ENCODE measurements at places on chromosomes 1 and 21. TPM values are rescaled to one million over a fixed set of nuclear protein-coding genes. Genes with fewer than 3 reads are reported as not detected.
A peak's percentile ranks its signal among the peaks of the same experiment; 100 is the strongest.

GRCh38 chr1:44031252-44032169, at the start of gene SLC6A9:
SLC6A9 (minus strand) TSS chr1:44031462; CDS start chr1:44024277, 7,185 bp downstream.
- H3K36me3 ChIP-seq = no peaks in the 10 kb centered on the region
- peak within 1 kb of the TSS; percentile 81 for H3K27ac ChIP-seq
- peak within 1 kb of the TSS; percentile 75 for H3K4me3 ChIP-seq
- DNase-seq = peak; percentile 46
- no peaks in the 10 kb centered on the region for H3K27me3 ChIP-seq
- H3K4me1 ChIP-seq = peaks cover 17% of the 10 kb centered on the region

GRCh38 chr1:41648844-41649243, 164.4 kb upstream of the EDN2 start:
- no peaks in the 10 kb centered on the region for H3K36me3 ChIP-seq
- no peak overlapping the region for H3K4me3 ChIP-seq
- no peaks in the 10 kb centered on the region for H3K27me3 ChIP-seq
- no peak for DNase-seq

GRCh38 chr1:19073311-19074186, 117.1 kb upstream of the IFFO2 start:
- H3K36me3 ChIP-seq = peaks cover 2% of the 10 kb centered on the region
- H3K27me3 ChIP-seq = no peaks in the 10 kb centered on the region
- no peak overlapping the region for H3K27ac ChIP-seq
- DNase-seq = no peak

DNA sequence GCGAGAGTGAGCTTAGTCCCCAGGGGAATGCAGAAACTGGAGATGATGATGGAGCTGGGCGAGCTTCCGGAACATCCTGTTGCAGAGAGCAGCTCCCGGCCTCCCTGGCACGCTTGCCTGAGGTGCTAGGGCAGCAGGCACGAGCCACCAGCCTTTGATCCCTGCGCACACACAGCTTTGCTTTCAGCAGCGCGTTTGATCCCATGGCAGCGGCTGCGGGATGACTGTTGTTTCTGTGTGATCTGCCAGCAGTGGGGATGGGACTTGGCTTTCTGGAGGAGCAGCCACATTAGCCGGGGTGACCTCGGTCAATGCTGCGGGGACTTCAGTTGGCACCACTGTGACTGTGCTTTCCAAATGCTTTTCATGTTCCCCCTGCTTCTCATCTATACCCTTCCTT, 193.2 kb downstream of the KAZN start:
- H3K27me3 ChIP-seq = no peaks in the 10 kb centered on the region
- H3K27ac ChIP-seq = peak overlapping the region; percentile 74
- no peaks in the 10 kb centered on the region for H3K36me3 ChIP-seq
- H3K4me3 ChIP-seq = no peak overlapping the region
- H3K4me1 ChIP-seq = peaks cover 17% of the 10 kb centered on the region

Gene CFAP57
- total RNA-seq = 0.35 TPM

- DNase-seq = no peak
- H3K27ac ChIP-seq = no peak overlapping the region
- H3K4me3 ChIP-seq = no peak overlapping the region
- H3K36me3 ChIP-seq = no peaks in the 10 kb centered on the region
- H3K27me3 ChIP-seq = no peaks in the 10 kb centered on the region
These were observed 126.5 kb downstream of the CRYAA start for GRCh38 chr21:43295066-43295958.

Gene SLC9C2
- total RNA-seq = not detected

GRCh38 chr1:109946511-109946910, 35.9 kb downstream of the CSF1 start:
- no peak overlapping the region for H3K27ac ChIP-seq
- H3K36me3 ChIP-seq = no peaks in the 10 kb centered on the region
- peaks cover 37% of the 10 kb centered on the region for H3K4me1 ChIP-seq
- no peak for DNase-seq
- no peaks in the 10 kb centered on the region for H3K27me3 ChIP-seq
- H3K4me3 ChIP-seq = no peak overlapping the region

DNA sequence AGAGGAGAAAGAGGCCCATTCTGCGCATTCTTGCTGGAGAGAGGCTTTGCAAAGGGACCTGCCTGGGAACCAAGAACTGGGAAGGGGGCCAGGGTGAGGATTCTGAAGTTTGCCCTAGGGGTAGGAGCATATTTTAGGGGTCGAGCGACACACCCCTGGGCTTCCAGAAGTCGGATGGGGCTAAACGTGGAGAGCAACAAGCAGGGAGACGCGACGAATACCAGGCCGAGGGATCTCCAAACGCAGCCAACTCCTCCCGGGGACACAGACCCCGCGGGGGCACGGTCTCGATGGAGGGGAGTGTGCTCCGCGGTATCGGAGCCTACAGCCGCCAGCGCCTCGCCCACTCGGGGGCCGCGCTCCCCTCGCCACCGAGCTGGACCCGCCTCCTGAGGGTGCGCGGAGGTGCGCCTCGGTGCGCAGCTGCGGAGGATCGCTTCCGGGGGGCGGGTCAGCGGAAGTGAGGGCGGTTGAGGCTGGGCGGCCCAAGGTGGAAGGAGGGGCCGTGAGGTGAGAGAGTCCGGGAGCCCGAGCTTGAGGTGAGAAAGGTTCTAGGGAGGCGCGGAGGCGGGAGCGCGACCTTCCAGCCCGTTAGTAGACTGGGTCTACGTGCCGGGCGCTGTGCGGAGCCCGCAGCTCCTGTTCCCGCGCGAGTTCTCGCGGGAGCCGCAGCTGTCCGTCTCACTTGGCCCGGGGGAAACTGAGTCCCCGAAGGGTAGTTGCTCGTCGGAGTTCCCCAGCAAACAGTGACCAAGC, at the start of gene MTFR1L:
MTFR1L (plus strand) TSS at position 464 of the 756 bp plus-strand sequence. CDS start 3,151 bp downstream, outside the sequence.
- peak within 1 kb of the TSS; percentile 66 for H3K4me3 ChIP-seq
- H3K4me1 ChIP-seq = peaks cover 15% of the 10 kb centered on the region
- H3K36me3 ChIP-seq = no peaks in the 10 kb centered on the region
- H3K27me3 ChIP-seq = no peaks in the 10 kb centered on the region
- DNase-seq = peak; percentile 89

Gene IL12RB2
- total RNA-seq = 0.56 TPM

GRCh38 chr1:111571987-111572386, 47.6 kb upstream of the RAP1A start:
- H3K27me3 ChIP-seq = no peaks in the 10 kb centered on the region
- peaks cover 11% of the 10 kb centered on the region for H3K4me1 ChIP-seq
- no peak overlapping the region for H3K27ac ChIP-seq
- no peaks in the 10 kb centered on the region for H3K36me3 ChIP-seq

GRCh38 chr1:10753299-10753698, 43.1 kb downstream of the CASZ1 start:
- H3K4me1 ChIP-seq = no peaks in the 10 kb centered on the region
- no peak for DNase-seq
- no peak overlapping the region for H3K27ac ChIP-seq

DNA sequence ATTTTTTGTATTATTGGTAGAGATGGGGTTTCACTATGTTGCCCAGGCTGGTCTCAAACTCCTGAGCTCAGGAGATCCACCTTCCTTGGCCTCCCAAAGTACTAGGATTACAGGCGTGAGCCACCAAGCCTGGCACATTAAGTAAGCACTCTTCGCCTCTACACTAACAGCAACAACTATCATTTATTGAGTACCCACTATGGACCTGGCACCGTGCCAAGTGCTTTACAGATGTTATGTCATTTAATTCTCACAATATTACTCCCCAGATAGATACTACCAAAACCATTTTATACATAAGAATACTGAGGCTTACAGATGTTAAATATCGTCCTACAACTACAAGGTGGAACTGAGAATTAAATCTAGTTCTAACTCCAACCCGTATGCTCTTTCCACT, 50.1 kb downstream of the TUT4 start:
- H3K27ac ChIP-seq = no peak overlapping the region
- DNase-seq = no peak
- H3K36me3 ChIP-seq = no peaks in the 10 kb centered on the region
- no peak overlapping the region for H3K4me3 ChIP-seq

DNA sequence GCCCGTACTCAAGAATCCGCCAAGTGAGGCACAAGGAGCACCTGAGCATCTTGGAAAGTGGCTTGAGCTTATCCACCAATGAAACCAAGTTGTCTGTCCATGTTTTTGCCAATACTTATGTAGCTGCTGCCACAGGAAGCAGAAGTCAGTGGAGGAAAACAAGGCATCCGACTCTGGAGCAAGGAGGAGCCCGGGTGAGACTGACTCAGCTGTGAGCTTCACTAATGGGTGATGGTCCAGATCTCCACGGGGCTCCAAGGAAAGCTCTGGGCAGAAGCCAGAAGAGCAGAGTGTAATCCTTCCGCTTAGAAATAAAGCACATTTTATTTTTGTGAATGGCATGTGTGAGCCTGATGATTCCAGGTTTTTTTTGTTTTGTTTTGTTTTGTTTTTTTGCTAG, 12.3 kb upstream of the SSR2 start:
- no peaks in the 10 kb centered on the region for H3K27me3 ChIP-seq
- H3K4me1 ChIP-seq = no peaks in the 10 kb centered on the region
- DNase-seq = no peak
- no peak overlapping the region for H3K27ac ChIP-seq

DNA sequence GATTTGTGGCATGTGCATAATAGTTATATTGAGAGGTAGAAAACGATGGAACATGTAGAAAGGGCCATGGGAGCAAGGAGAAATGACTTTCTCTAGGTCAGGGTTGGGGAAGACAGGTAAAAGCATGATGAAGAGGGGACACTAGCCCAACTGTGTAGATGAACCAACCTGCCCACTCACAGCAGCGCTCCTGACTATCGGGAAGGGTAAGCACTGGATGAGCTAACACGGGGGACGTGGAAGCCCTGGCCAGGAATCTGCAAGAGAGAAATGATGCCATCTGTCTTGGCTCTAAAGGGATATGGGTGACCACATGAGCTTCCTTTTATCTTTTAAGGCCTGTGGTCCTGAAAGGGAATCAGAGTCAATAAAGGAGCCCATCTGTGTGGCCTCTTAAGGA, 36.2 kb upstream of the TMEM125 start:
- H3K4me3 ChIP-seq = no peak overlapping the region
- DNase-seq = no peak
- no peaks in the 10 kb centered on the region for H3K36me3 ChIP-seq
- no peaks in the 10 kb centered on the region for H3K4me1 ChIP-seq
- H3K27me3 ChIP-seq = no peaks in the 10 kb centered on the region

DNA sequence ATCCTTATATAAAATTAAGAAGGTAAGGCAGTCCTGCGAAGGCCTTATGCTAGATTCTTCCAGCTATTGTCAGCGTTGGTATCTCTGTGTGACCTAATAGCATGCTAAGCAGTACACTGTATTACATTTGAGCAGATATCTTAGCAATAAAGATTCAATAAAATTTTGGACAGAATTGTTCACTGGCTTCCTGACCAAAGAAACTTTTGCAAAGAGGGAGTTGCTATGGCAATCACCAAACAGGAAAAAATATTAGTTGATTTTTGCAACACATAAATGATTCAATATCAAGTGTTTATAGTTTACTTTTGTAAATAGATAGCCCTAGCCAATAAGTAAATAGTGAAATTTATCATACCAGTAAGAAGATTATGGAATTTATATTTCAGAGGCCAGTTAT, 31.0 kb upstream of the PLEKHO1 start:
- no peak overlapping the region for H3K4me3 ChIP-seq
- no peaks in the 10 kb centered on the region for H3K4me1 ChIP-seq
- no peaks in the 10 kb centered on the region for H3K36me3 ChIP-seq
- H3K27ac ChIP-seq = no peak overlapping the region
- H3K27me3 ChIP-seq = no peaks in the 10 kb centered on the region
- DNase-seq = no peak

Gene A3GALT2
- total RNA-seq = not detected

Gene SYT2
- 0.09 TPM for total RNA-seq

Gene C4BPA
- total RNA-seq = 12.7 TPM

GRCh38 chr1:175833502-175833901, 90.1 kb upstream of the TNR start:
- peaks cover 34% of the 10 kb centered on the region for H3K4me1 ChIP-seq
- DNase-seq = no peak
- no peaks in the 10 kb centered on the region for H3K27me3 ChIP-seq
- H3K4me3 ChIP-seq = no peak overlapping the region
- H3K27ac ChIP-seq = peak overlapping the region; percentile 74

GRCh38 chr1:247119600-247120407, 15.6 kb upstream of the ZNF669 start:
- H3K27me3 ChIP-seq = no peaks in the 10 kb centered on the region
- H3K27ac ChIP-seq = no peak overlapping the region
- H3K4me1 ChIP-seq = no peaks in the 10 kb centered on the region
- H3K36me3 ChIP-seq = no peaks in the 10 kb centered on the region

GRCh38 chr21:41868062-41868710, 11.0 kb downstream of the PRDM15 start:
- H3K27ac ChIP-seq = no peak overlapping the region
- H3K36me3 ChIP-seq = no peaks in the 10 kb centered on the region
- H3K27me3 ChIP-seq = no peaks in the 10 kb centered on the region
- DNase-seq = no peak
- peaks cover 12% of the 10 kb centered on the region for H3K4me1 ChIP-seq

Gene AK5
- total RNA-seq = not detected

Data from Caco-2 (cell line).